Stimulated activated CD4-positive, alpha-beta T cell treated with anti-CD3 and anti-CD28 coated beads, Interleukin-1b, Interleukin-23, amount 100 ng/mL, for 1 hour (primary cell): ENCODE measurements at places on chromosomes 16 and 17.

- DNase-seq: no peak
Measured at GRCh38 chr16:12390644-12391043, 413.0 kb downstream of the CPPED1 start.

- DNase-seq: no peak
Measured at GRCh38 chr16:70419384-70420327, 19.2 kb downstream of the ST3GAL2 start.

- DNase-seq: no peak
Measured at GRCh38 chr17:29973005-29973404, 31.6 kb downstream of the EFCAB5 start.

DNA sequence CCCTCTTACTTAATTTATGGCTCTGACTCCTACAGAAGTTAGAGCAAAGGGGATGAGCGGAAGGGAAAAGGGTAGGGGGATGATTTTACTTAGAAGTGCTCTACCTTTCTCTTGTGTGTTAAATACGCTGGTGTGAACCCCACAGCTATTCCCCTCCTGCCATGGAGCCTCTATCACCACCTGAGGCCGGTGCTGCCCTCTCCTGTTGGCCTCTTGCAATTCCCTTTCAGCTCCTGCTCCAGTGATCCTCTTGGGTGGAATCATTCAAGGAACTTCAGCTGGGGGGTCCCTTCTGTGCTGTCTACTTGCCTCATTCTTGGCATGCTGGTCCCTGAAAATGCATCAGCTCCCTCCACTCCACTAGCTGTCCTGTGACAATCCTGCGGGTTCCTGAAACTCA lies 41.8 kb upstream of the CDH8 start:
- no peak for DNase-seq

GRCh38 chr17:50892101-50892776 lies 26.1 kb upstream of the TOB1 start:
- no peak for DNase-seq

GRCh38 chr17:15490634-15491261 lies 23.3 kb upstream of the CDRT4 start:
- no peak for DNase-seq

DNA sequence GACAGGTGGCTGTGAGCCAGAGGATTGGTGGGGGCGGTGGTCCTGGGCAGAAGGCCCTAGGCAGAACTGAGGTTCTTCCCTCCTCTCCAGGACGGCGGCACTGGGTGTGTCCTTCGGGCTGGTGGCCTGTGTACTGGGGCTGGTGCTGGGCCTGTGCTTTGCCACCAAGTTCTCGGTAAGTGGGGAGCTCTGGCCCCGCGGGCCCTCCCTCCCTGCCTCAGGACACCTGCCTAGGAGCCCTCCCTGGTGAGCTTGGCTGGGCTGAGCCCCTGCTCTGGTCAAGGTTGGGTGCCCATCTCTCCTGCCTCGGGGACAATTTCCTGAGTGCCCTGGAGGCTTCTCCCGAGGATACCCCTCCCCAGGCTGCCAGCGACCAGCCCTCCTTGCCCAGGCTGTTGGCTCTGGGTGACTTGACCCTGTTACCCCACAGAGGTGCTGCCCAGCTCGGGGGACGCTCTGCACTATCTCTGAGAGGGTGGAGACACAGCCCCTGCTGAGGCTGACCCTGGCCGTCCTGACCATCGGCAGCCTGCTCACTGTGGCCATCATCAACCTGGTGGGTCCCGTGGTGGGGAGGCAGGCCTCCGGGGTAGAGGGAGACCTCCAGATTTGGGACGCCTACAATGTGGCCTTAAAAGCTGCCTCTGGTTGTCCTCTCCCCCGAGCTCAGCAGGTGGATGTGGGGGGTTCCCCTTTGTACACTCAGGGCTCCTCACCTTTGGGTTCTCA lies 42.0 kb downstream of the ADCY7 start:
- no peak for DNase-seq

- no peak for DNase-seq
Measured at GRCh38 chr16:49556606-49557446, 183.2 kb downstream of the C16orf78 start.

- peak; percentile 14 for DNase-seq
Measured at GRCh38 chr16:48164907-48165715, 9.3 kb upstream of the ABCC12 start.

DNA sequence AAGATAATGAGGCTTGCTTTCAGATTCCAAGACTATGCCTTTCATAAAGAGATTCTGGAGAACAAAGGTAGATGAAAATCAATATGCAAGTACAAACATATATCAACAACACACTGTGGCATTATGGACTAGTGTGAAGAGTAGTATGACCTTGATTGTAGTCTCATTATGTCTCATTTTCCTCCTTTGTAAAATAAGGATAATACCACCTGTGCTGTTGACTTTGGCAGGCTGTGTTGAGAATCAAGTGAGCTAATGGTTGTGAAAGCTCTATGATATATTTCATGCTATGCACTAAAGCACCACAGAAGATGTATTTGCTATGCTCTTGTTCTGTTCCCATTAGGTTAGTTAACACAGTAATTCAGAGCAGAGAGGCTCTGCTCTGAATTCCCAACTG lies 78.5 kb upstream of the NACA2 start:
- no peak for DNase-seq

GRCh38 chr17:2124391-2124790 lies 69.5 kb downstream of the HIC1 start:
- no peak for DNase-seq

- no peak for DNase-seq
Measured at GRCh38 chr17:59469786-59470485, 95.5 kb upstream of the DHX40 start.

- DNase-seq: no peak
Measured at GRCh38 chr17:27650836-27651235, 19.8 kb downstream of the LGALS9 start.

DNA sequence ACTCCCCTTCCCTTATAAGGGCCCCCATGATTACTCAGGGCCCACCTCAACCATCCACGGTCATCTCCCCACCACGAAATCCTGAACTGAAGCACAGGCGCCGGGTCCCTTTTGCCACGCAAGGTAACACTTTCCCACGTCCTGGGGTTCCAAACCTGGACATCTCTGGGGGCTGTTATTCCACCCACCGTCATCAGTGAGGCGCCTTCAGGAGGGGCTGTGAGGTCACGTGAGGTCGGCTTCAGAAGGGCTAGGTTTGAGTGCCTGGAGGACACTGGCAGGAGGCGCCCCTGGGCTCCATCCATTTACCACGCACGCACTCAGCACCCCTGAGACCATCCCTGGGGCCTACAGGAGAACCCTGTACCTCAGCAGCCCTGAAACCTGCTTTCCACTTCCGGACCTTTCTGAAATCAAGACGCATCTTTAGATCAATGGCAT lies 4.1 kb downstream of the CD2BP2 start:
- no peak for DNase-seq

GRCh38 chr17:14459955-14460354 lies 159.1 kb downstream of the HS3ST3B1 start:
- DNase-seq: no peak

GRCh38 chr16:73255031-73255430 lies 207.1 kb upstream of the ZFHX3 start:
- DNase-seq: no peak

DNA sequence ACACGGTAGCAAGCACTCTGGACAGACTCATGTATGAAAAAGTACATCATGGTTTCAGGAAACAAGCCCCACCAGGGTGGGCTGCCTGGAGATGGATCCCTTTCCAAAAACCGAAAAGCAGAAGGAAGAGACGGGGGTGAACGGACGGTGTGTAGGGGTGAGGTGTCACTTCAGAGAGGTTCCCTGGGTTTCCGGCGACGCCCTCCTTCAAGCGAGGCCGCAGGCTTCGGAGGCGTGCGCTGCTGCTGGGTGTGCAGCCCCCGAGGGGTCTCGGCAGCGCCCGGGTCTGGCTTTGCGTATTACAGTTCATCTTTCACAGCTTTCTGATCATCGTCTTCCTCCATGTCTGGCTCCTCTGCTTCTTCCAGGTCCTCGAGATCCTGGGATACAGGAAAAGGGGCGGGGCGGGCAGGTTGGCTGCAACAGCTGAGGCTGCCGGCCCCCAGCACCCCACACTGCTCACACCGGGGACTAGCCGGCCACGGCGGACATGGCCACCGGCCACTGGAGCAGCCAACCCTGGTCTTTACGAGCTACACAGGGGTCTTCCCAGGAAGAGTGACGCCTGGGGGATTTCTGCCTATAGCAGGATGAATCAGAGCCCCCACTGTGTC lies 9.0 kb upstream of the PPP1R27 start:
- DNase-seq: no peak

DNA sequence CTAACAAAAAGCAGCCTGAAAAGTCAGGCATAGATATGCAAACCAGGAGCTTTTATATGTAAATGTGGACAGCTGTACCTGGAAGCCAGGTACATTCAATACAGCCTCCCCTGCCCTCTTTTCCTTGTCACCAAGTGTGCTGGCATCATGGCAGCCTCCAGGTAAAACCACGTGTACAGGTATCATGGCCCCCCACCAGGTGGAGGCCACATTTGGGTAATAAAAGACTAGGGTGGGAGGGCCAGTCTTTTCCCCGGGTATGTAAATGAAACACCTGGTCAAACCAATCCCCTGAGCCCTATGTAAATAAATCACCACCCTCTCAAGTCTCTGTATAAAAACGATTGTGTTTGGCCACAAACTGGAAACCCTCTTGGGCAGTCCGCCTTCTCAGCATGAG lies 226.4 kb upstream of the GOT2 start:
- no peak for DNase-seq

DNA sequence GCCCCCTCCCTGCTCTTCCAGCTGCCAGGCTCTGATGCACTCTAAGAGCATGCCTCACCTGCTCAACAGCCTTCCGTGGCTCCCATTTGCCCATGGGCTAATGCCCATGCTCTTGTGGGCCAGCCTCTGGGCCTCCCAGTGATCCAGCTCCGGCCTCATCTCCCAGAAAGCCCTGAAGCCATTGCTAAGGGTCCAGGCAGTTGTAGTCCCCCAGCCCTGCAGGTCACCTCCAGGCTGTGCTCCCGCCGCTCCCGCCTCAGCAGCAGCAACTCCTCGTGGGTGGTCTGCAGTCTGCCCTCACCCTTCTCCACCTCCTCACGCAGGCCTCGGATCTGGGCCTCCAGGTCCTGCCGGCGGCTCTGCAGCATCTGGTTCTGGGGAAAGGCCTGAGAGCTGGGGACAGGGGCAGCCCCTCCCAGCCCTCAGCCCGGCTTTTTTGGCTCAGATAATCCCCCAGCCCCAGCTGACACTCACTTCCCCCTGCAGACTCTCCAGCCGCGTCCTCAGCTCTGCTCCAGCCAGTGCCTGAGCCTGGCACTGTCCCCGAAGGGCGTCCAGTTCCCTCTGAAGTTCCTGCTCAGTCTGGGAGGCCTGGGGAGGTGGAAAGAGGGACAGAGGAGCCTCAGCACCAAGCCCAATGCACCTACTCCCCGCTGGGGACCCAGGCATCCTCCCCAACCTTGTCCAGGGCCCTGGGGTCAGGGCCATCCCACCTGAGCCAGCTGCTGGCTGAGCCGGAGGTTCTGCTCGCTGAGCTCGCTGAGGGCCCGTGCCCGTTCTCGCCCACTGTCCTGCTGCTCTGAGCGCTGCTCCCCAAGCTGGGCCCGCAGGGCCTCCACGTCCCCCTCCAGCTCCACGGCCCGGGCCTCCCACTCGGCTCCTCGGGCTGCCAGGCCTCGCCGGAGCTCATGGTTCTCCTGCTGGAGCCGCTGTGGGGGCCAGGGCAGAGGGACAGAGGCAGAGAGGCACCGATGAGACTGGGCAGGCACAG lies 6.2 kb downstream of the BICDL2 start:
- no peak for DNase-seq

- DNase-seq: no peak
Measured at GRCh38 chr16:20814784-20815183, 8.5 kb downstream of the REXO5 start.
